ENCODE measurements at places on chromosomes 1 and 21.

DNA sequence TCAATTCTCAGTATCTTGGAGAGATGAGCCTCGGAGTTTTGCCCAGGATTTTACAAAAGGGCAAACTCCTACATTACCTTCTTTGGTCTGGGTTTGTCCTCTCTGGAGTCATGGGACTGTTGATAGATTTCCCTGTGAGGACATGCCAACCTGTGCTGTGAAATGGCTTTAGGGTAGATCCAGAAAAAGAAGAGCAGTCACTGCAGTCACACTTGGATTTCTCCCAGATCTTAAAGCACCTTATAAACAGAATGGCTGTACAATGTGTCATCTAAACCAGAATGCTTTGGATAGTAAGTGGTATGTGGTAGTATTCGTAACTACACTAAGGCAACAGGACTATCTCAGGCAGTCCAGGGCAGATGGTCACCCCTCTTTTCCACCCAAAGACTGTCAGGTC, 1.9 kb upstream of the CSRP1 start:
- no peak for DNase-seq

- no peak for DNase-seq
These were observed 129.8 kb downstream of the S1PR1 start for GRCh38 chr1:101366513-101367215.

DNA sequence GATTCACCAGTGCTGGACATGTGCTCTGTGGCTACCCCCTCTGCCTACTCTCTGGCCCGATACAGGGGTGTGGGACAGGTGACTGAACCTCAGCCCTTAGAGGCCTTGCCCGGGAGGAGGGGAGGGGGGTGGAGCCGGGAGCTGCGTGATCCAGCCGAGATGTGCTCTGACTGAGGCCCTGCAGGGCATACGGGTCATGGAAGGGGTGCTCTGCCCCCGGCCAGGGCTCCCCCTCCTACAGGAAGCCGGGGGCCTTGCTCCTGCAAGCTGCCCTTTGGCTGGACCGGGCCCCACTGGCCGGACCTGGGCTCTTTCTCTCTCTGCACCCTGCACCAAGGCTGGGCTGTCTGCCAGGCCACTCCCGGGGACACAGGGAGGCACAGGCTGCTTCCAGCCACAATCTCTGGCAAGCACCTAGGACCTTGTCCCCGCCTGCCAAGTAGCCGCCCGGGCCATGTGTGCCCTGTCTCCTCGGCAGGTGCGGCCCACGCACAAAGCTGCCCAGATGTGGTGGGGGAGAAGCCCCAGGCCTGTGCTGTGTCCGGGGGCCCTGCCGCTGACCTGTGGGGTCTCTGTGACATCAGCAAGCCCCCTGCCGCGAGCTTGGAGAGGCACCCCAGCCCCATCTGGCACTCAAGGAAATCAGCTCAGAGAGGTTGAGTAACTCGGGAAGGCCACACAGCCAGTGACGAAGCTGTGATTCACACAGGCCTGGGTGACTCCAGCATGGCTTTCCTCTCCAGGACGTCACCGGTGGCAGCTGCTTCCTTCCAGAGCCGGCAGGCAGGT, 1.5 kb downstream of the SCNN1D start:
- peak; percentile 35 for DNase-seq

- DNase-seq: no peak
These were observed 315.8 kb upstream of the KAZN start for GRCh38 chr1:14282707-14283106.

GRCh38 chr1:245650441-245650960, 495.7 kb downstream of the KIF26B start:
- DNase-seq: no peak

GRCh38 chr1:110380672-110381283, 10.0 kb downstream of the SLC16A4 start:
- DNase-seq: no peak

GRCh38 chr1:108200687-108201051, 526 bp upstream of the SLC25A24 start:
- DNase-seq: peak; percentile 26

GRCh38 chr1:9376886-9377333, 84.2 kb downstream of the SPSB1 start:
- DNase-seq: peak; percentile 74

- no peak for DNase-seq
These were observed 56.2 kb downstream of the EVI5 start for GRCh38 chr1:92728697-92729096.

- DNase-seq: peak; percentile 67
These were observed 1.3 kb downstream of the GNG12 start for GRCh38 chr1:67831850-67832513.

DNA sequence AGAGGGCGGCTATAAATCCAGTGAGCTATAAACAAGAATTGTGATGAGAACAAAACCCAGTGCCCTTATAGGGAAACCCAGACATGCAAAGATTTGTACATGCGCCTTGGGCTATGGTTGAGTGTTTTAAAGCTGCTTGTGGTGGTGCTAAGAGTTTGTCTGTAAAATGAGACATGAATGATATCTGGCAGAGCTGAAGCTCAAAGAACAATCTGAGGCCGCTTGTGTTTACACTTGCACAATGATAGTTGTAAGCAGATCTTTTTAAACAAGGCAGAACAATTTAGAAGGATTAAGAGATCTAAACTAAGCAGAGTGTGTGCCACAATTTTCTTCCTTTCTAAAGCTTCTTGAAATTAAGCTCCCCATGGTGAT, 80.4 kb upstream of the ADAMTS5 start:
- DNase-seq: no peak

DNA sequence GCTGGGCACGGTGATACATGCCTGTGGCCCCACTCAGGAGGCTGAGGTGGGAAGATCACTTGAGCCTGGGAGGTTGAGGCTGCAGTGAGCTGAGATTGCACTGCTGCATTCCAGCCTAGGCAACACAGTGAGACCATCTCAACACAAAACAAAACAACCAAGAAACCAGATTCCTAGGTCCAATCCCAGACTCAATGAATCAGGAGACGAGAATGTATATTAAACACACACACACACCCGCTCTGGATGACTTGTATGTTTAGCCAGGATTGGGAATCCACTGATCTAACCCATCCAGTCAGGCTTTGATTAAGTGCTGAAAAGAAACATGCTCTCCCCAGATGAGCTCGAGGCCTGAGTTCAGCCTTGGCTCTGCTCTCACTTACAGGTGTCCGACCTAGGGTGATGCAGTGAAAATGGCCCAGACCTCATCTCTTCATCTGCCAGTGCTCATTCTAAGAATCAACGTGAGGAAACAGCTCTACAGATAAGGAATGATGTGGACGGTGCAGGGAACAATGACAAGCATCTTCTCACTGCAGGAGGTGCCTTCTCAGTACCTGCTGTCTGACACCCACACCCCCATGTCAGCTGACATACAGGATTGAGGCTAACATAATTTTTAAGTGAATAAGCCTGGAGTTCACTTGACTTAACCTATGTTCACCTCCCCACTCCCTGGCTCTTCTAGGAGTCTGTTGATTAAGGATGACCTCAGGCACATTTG, 15.3 kb upstream of the SRSF4 start:
- DNase-seq: no peak

DNA sequence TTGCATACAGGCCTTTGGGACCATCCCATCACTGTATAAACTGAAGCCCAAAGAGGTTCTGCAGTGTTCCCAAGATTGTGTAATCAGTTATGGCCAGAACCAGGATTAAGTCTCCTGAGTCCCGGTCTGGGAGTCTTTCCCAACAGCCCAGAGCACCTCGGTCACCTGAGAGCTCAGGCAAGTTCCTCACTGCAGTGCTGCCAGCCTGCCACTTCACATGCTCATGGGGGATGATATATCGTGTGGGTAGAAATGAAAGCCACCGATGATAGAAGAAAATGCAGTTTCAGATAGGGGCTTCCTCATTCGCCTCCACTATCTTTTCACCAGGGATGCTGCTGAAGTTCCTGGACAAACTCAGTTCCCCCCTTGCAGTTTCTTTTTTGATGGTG, 30.4 kb downstream of the FHAD1 start:
- DNase-seq: no peak

DNA sequence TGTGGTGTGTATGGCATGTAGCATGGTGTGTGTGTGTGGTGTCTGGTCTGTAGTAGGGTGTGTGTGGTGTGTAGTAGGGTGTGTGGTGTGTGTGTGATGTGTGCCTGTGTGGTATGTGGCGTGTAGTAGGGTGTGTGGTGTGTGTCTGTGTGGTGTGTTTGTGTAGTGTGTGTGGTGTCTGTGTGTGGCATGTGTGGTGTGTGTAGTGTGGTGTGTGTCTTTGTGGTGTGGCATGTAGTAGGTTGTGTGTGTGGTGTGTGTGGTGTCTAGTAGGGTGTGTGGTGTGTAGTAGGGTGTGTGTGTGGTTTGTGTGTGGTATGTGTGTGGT, 85.5 kb downstream of the SYT2 start:
- no peak for DNase-seq

- no peak for DNase-seq
These were observed 107.0 kb downstream of the ZC3H11B start for GRCh38 chr1:219505886-219506285.

DNA sequence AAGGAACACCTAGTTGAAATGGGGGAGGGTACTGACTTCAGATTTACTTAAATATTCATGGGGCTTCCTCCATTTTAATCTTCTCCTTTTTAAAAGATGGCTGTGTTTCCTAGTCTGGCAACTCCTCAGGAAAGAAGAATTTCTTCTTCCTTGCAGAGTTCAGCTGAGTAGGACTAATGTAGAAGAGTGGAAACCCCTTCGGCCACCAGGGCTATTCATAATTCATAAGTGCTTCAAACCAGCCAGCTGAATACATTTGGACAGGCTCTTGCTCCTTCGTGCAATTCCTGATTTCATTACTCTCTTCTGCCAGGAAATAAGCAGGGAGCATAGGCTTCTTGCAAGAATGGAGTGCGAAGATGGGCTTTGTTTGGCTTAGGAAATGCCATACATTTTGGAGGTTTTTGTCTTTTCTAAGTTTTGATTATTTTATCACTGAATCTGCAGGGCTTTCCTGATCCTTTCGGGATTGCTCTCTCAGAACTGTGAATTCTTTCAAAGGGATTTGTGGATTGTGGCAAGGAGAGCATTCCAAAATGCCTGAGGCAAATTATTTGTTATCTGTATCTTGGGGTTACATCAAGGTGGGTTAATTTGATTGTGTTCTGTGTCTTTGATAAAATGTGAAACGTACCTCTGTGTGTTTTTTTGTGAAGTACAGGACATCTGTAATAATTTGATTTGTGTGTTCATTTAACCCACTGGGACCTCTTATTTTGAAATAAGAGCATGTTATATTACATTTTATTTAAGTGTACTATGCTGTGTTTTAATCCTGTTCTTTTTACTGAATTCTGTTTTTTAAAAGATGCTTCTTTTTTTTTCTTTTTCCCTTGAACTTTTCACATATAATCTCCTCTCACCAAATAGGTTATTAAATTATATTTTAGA, 179.4 kb upstream of the SGIP1 start:
- no peak for DNase-seq

DNA sequence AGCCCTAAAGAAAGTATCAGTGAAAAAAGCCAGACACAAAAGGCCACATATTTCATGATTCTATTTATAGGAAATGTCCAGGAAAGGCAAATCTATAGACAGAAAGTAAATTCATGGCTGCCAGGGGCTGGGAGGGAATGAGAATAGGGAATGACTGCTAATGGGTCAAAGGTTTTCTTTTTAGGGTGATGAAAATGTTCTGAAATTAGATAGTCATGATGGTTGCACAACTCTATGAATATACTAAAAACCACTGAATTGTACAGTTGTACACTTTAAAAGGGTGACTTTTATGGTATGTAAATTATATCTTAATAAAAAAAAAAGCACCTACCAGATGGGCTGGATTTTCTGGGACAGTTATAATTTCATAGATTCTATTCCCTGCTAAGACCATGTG, 114.8 kb downstream of the CNIH3 start:
- no peak for DNase-seq

- no peak for DNase-seq
These were observed 721 bp downstream of the LRRIQ3 start for GRCh38 chr1:74197255-74197654.

- DNase-seq: no peak
These were observed 233.4 kb downstream of the TM2D1 start for GRCh38 chr1:61491497-61491896.

DNA sequence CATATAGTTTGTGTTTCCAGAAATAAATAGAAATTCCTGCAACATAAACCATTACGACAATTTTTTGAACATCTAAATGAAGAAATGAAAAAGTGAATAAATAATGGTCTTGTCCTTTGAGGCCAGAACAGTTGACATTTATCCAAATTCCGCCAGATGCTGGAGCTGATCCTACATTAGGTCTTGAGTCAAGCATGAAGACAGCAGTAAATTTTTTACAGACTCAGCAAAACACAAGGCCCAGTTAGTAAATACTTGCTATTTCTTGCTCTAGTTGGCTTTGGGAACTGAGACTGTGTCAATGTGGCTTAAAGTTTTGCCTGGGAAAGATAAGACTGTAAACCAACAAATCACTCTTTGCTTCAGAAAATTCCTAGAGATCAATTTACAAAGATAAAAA, 540.1 kb upstream of the RGS18 start:
- DNase-seq: no peak

DNA sequence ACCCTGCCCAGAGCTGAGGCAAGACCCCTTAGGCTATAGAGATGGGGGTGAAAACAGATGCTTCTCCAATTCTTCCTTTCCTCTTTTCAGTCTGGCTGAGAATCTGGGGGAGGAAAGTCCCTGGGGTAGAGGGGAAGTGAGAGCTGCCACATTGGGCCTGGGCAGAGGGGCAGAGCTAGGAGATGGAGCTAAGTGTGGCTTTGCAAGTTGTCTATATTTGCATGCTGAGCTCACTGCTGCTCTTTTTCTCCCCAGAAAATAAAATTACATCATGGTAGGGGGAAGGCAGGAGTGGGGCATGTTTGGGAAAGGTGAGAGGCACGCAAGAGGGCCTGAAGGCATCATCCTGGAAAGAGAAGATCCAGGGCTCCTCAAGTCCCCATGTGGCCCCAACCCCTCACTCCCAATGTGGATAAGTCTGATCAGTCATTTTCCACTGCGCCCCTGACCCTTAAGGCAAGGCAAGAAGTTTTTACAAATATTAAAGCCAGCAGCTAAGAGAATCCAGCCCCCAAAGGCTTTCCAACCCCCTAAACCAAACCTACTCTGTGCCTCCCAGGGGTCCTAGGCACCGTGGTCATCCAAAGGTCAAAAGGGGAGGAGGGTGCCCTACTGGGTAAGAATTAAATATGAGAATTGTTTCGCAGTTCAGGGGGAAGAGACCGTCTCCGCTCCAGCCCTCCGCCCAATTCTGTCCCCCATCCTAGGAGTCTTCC, 500 bp upstream of the PEA15 start:
- no peak for DNase-seq
